ENCODE measurements at places on chromosomes 3 and 15.

DNA sequence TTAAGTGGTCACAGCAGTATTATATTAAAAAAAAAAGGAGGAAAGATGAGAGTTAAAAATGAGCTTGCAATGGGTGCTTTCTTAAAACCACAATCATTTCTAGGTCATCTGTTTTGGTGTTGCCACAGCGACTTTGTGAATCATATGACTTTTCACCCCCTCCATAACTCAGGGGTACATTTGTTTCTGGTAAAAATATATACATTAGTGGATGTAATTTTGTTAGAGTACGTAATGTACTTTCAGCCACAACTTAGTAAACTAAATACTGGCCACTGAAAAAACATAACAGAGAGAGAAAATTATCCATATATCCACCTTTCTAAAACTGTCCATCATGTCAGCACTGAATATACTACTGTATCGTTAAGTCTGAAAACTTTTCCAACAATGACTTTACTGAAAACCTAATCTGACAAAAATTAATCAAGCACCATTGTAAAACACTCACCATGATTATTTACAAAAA lies 3.4 kb downstream of the ANKRD28 start:
- peak; percentile 67 for DNase-seq

DNA sequence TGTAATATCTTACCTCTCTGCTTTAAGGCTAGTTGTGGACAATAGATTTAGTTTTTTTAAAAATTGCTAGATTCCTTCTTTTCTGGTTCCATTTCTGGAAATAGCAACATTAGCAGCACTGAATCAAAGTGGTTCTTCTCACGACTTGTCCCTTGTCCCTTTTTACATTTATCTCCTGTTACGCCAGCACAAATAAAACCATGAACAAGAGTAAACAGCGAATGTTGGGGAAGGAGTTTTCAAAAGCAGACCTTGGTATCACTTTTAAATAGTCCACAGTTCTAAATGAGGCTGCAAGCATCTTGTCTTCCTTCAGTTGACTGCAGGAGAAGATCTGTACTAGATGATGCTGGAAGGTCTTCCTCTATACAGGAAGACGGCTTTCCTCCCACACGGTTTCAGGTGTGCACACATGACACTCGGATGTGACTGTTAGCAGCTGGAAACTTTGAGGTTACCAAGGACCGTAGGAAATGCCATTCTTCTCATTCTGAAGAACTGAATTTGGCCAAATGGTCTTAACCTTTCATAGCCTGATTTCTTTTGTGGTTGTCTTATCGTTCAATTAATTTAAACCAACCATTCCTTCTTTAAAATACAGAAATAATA lies 251.0 kb upstream of the ICE2 start:
- no peak for DNase-seq

GRCh38 chr3:33911525-33912322 lies 113.3 kb downstream of the PDCD6IP start:
- DNase-seq: peak; percentile 71

GRCh38 chr3:42852441-42852840 lies 23.2 kb downstream of the CYP8B1 start:
- DNase-seq: no peak

DNA sequence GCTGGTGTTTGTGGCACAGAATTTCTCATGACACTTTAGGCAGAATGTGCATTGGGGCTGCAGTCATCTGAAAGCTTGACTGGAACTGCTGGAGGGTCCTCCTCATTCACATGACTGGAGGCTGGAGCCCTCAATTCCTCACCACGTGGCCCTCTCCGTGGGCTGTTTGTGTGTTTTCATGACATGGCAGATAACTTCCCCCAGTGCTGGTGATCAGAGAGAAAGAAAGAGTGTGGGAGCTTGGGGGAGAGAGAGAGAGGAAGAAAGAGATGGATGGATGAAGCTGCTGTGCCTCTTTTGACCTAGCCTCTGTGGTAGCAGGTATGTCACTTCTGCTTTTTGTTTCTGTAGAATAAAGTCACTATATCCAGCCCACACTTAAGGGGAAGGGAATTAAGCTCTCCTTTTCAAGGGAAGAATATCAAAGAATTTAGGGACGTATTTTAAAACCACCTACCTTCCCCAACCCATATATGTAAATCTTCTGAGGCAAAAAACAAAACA lies 169.6 kb upstream of the IL12A start:
- no peak for DNase-seq

GRCh38 chr3:123383091-123384053 lies 65.5 kb downstream of the ADCY5 start:
- peak; percentile 33 for DNase-seq

DNA sequence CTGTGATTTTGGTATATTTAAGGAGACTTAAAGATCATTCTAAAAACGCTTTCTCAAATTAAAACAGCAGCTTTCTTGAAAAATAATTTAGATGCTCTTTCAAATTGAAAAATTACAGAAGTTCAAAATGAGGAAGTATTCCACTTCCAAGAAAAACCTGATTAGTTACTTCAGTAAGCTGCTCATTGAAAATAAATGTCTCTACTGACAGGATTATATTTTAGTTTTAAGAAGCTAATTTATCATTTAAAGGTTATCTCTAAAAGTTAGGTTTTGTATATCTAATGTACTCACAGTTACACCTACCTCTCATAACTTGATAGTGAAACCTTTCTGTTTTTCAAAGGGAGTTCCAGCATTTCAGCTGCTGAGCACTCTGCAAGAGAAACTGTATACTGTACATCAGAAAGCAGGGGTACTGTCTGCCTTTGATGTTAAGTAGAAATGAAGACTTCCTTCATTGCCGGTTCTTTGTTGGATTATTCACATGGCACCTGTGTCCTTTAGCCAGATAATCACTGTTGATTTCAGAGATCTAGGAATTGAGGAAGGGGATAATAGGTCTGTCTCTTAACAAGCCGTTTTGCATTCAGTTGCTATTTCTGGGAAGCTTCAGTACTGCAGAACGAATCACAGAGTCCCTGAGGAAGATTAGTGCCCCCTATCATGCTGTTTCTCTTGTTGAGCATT lies 161.6 kb downstream of the TCF12 start:
- no peak for DNase-seq

DNA sequence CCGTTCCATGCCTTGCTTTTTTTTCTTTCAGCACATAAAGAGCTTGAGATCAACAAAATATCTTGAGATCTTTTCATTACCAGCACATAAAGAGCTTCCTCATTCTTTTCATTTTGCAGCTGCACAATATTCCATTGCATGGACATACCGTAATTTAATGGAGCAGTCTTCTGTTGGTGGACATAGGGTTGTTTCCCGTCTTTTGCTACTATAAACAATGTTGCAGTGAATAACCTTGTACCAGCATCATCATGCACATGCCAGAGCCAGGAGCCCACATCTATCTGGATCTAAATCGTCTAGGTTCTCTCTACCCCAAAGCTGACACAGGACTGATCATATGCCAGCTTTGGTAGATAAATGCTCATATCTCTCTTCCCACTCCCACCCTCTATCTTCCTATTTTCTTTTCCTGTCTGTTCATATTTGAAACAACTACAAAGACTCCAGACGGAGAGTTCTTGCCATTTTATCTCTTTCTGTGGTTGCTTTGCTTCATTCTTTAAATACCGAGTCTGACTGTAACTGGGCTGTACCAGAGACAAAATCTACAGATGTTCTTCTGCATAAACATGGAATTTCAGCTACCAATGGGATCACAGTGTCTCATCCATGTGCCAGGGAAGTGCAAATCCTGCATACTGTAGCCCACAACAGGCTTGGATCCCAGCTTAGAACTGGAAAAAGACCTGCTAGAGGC lies 47.1 kb upstream of the AKAP13 start:
- peak; percentile 82 for DNase-seq

DNA sequence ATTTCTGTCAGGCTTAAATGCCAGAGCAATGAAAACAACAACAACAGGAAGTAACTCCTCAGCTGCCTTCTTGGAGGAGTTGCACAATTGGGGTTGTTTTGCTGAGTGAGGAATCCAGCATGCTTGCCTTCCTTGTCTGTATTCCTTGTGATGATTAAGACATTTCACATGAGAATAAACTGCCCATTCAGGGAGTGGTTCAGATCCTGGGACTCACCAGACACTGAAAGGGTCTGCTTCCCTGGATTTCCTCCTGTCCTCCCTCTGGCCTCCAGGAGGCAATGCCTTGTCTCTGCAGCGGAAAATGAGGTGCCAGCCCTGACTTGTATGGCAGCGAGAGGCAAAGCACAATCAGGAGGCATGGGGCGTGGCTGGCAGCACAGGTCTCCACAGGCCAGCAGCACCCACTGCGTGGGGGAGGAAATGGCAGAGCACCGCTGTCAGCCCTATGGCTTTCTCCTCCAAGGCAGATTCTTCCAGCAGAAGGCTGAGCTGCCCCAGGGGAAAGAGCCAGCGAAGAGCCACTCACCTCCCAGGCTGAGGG lies 41.5 kb downstream of the RBP2 start:
- peak; percentile 24 for DNase-seq

GRCh38 chr15:53721334-53722087 lies 38.0 kb downstream of the WDR72 start:
- no peak for DNase-seq

GRCh38 chr3:69558912-69559311 lies 173.0 kb upstream of the FRMD4B start:
- DNase-seq: peak; percentile 38

DNA sequence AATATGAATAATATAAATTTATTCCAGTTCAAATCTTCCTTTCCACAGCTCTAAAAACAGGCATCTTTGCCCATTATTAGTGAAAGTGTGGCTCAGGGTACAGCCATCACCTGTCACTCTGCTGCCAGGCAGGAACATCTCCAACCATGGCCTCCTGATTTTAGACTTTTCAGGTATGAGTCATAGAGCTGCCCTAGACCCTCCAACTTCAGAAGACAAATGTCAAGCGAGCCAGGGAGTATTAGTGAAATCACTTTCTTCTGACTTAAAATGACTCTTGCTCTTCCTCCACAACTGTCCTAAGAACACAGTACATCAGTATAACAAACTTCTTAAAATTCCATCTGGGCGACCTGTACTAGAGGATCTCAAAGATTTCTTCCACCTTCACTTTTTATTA lies 78.1 kb upstream of the AKAP13 start:
- DNase-seq: no peak

DNA sequence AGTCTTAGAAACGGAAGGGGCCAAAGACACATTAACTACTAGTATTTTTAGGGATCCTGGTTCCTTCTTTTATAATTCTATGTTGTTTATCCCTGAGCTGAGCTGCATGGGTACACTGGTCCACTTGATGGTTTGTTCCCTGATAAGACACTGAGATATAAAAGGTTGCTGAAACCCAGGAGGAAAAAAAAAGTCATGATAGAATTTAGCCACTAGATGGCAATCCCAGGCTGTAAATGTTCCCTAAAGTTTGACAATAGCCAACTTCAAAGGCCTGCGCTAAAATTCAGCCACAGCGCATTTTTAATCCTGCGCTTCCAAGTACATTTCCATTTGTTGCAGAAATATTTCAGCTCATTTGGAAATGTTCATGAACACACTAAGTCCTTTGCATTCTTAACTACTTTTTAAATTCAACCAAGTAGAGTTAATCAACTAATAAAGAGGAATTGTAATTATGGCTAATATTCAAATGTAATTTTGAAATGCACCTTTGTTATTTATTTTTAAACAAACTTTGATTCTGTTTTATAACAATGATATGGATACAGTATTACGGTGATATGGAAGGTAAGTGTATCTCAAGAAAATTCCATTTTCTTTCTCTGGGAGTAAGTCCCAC lies 249.3 kb upstream of the FEZF2 start:
- peak; percentile 61 for DNase-seq

GRCh38 chr3:72697717-72698116 lies 150.5 kb downstream of the SHQ1 start:
- DNase-seq: no peak

GRCh38 chr15:81270781-81271491 lies 53.0 kb downstream of the STARD5 start:
- peak; percentile 84 for DNase-seq

DNA sequence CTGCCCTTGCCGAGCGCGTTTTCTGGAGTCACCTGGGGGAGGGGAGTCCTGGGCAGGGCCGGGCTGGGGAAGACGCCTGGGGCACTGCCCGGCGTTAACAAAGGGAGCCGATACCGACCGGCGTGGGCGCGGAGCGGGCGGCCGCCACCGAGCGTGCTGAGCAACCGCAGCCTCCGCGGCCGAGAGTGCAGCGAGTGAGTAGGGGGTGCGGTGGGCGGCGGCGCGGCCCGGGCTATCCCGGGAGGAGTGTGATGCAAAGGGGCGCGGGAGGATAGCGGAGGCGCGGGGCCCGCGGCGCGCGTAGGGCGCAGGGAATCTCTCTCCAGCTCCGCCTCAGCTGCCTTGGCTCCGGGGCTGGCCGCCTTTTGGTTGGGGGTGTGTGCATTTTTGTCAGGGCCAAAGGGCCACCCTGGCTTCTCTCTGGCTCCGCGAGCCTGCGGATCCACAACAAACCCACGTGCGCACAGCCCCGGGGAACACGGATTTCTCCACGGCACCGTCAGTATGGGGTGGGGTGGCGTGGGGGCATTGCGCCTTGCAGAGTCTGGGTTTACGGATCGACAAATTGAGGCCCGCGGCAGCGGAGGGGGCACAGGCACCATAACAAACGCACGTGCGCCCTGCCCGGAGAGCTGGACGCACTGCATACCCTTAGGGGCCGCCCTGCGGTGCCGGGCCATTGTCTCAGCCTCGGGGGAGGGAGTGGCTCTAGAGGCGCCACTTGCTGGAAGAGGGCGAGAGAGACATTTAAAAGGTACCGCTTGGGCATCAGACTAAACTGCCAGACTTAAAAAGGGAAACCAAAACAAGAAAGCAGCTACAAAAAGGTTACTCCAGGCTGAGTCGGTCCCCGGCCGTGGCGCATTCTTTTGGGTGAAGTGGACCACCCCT lies 560 bp downstream of the ST6GAL1 start:
- DNase-seq: peak; percentile 47

- no peak for DNase-seq
Observed at GRCh38 chr3:129663930-129664646, 57.6 kb upstream of the PLXND1 start.

- DNase-seq: no peak
Observed at GRCh38 chr3:148922467-148922866, 57.4 kb downstream of the CPA3 start.

DNA sequence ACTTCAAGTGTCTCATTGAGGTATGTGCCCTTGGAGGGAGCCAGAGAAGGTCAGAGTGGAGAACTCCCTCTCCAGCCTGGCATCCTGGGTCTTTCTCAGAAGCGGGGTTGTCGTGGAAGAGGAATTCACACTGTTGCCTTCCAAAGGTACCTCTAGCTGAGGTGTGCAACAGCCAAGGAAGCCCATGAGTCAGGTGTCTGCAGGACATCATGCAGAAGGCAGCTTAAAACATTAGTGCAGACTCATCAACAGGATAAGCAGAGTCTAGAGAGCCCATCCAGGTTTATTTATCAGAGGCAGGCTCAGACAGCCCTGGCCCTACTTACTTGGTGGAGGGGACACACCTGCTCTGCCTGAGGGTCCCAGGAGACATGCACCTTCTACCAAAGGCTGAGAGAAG lies 95.6 kb upstream of the TPM1 start:
- no peak for DNase-seq

DNA sequence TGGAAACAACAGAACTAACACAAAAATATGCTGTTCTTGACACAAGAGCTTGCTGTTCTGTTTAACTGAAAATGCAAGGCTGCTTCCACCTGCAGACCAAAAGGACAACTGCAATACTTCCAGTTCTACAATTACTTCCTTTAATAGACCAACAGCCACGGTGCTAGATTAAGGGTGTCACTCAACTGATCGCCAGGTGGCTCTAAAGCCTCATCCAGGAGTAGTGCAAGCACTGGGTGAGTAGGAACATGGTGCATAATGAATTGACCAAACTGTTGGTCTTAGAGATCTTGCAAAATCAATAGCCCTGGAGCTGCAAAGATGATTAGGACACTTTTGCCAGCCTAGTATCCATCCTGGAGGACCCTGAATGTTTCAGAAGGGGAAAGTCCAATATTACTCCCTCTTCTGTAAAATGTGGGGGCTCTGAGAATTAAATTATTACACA lies 3.6 kb upstream of the CLDN16 start:
- DNase-seq: peak; percentile 45

Measured in fibroblast of skin of scalp (primary cell).